ENCODE measurements at places on chromosomes 13 and 19.

DNA sequence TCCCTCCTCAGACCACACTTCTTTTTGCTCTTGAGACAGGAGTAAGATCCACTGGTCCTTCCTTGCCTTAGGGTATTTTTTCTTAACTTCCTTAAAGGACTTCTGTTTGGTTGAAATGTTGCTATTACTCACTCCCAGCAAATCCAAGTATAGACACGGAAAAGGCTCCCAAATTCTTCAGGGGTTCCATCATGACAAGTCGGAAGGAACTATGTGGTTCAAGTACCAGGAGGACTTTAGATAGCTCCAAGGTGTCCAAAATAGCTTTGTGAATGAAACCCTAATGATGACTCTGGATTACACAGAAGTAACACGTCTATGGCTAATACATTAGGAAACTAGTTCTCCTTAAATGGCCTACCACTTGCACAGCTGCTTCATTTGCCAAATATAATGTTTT, 238.7 kb downstream of the KCTD12 start:
- no peak for DNase-seq

GRCh38 chr13:50668691-50669271, 174.7 kb downstream of the DLEU7 start:
- DNase-seq: no peak

- no peak for DNase-seq
Measured at GRCh38 chr13:55029280-55029679, 2000.7 kb downstream of the OLFM4 start.

DNA sequence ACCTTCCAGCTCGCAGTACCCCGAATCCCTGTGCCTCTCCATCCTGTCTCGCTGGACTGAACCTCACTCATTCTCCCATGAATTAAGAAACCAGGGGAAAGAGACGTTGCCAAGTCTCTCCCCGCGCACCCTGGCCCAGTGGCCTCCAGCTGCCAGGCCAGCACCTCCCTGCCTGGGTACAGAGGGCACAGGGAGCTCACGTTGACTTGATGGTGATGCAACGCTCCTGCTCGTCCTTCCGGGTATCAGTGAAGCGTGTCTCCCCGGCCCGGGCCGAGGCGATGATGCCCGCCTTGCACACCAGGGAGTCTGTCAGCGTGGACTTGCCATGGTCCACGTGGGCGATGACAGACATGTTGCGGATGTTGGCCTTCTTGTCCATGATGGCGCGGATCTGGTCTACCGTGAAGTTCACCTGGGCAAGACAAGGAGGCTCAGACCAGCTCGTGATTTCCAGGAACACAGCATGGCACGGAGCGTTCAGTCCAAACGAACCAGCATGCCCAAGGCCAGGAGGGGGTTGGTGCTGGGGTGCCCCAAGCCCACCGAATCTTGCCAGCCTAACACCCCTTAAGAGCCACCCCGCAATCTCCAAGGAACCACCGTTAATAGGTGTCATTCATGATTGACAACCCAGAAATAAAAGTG, 1.2 kb downstream of the EEF2 start:
- no peak for DNase-seq

GRCh38 chr19:49149652-49150105, 5.5 kb downstream of the HRC start:
- no peak for DNase-seq

GRCh38 chr19:33047422-33047821, 17.3 kb downstream of the RHPN2 start:
- no peak for DNase-seq

GRCh38 chr13:33876716-33877394, 58.9 kb downstream of the RFC3 start:
- DNase-seq: no peak

DNA sequence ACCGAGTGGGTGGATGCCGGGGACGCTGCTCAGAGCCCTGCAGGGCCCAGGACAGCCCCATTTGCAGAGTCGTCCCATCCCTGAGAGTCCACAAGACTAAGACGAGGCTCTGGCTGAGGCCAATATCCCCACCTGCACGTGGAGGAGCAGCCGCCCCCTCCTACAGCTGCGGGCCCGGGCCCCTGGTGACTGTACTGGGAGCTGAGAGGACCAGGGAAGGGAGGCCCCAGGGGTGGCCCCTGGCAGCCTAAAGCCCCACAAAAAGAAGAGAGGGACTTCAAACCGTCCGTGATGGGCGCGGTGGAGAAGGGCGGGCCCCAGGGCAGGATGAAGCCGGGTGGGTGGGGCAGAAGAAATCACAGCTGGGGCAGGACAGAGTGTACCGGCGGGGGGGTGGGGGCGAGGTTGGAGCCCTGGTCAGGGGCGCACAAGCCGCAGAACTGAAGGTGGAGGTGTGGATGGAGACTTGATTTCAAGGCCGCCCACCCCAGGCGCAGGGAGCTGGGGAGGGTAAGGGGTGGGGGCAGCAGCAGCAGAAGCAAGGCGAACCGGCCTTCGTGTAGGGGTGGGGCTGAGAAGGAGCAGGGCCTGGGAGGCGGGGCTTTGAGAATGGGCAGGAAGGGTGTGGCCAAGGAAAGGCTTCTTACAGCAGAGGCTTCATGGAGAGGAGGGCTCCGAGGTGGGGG, 12.9 kb downstream of the CFD start:
- DNase-seq: peak; percentile 67

GRCh38 chr19:3154957-3155736, 19.3 kb downstream of the GNA15 start:
- DNase-seq: peak; percentile 71

All from activated CD8-positive, alpha-beta memory T cell treated with anti-CD3 and anti-CD28 coated beads for 1 hour (primary cell).